ENCODE measurements at places on chromosomes 7 and 10.

- no peak for DNase-seq
Observed at GRCh38 chr10:123018531-123018930, 9.7 kb downstream of the ACADSB start.

DNA sequence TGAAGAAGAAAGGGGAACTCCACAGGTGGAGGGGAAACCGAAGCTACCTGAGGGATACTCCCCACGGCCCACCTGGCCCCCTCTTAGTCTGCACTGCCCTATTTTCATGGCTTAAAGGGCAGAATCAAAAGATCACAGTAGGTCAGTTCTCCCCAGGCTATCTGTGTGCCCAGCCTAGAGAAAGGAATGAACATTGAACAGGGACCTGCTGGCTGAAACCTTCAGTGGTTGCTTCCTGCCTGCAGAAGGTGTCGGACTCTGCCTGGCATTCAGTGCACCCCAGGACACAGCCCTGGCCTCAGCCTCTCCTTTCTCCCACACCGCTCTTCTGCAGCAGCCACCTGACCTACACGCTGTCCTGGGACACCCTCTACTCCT, 74.5 kb downstream of the PRKAG2 start:
- DNase-seq, result no peak

DNA sequence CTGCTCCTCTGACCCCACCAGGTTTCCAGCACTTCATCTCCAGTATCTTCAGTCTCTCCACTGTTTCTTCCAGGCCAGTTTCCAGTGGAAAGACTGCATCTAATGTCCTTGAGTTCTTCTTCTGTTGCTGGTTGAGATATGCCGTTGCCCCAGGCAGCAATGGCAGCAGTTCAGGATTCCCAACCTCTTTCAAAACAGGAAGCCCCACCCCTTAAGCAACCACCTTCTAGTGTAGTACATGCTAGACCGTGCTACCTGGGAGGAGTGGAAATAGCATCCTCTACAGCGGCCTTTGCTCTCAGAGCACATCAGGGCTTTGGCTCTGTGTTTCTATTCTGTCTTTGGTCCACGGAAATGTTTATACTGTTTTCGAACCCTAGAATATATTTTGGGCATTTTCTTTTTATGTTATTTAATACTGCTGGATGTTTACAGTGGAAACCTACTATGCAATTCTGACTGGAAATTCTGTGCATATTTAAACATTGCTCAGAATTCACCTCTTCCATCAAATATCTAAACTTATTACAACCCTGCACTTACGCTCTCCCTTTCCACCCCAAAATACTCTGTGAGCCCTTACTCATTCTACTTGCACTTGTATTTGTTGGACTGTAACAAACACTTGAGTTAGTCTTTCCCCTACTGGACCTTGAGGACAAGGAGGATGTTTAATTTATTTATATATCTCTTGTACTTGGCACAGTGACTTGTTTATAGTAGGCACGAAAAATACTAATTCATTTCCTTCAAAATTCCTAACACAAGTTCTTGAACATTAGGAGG, 8.5 kb upstream of the BPGM start:
- DNase-seq, result no peak

GRCh38 chr10:109914966-109915365, 8.3 kb downstream of the XPNPEP1 start:
- peak; percentile 51 for DNase-seq

DNA sequence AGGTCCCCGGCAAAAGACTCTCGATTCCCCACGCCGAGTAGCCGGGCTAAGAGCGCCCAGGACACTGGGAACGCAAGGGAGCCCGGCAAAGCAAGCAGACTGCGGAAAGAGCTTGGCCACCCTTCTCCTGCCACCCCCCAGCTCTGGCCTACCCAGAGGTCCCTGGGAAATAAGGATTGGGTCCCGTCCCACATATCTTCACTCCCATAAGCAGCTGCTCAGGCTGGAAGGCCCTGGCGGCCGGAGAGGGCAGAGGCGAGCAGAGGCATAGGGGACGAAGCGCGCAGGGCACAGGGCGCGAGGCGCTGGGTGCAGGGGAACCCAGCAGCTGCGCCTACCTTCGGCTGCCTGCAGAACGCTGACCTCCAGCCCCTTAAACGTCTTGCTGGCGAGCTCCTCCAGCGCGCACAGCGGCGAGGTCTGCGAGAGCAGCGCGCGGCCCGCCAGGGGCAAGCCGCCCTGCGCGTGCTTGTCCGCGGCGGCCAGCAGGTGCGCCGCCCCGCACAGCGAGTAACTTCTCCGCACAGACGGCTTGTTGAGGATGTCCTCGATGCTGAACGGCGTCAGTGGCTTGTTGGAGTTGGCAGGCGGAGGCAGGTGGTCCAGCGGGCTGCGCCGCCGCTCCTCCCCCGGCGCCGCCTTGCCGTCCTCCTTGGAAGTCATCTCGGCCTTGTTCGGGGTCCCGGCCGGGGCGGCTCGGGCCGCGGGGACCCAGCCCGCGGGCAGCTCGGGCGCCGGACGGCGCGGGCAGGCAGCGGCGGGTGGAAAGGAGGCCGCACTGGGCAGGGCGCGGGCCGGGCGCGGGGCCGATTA, 904 bp downstream of the LBX1 start:
- no peak for DNase-seq

DNA sequence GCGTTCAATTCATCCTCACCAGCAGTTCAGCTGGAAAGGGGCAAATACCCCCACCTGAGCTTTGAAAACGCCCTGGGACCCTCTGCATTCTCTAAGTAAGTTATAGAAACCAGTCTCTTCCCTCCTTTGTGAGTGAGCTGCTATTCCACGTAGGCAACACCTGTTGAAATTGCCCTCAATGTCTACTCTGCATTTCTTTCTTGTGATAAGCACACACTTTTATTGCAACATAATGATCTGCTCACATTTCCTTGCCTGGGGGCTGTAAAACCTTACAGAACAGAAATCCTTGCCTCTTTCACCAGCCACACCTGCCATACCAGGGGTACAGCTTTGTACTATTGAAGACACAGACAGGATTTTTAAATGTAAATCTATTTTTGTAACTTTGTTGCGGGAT, 155.8 kb upstream of the LANCL2 start:
- DNase-seq, result no peak

DNA sequence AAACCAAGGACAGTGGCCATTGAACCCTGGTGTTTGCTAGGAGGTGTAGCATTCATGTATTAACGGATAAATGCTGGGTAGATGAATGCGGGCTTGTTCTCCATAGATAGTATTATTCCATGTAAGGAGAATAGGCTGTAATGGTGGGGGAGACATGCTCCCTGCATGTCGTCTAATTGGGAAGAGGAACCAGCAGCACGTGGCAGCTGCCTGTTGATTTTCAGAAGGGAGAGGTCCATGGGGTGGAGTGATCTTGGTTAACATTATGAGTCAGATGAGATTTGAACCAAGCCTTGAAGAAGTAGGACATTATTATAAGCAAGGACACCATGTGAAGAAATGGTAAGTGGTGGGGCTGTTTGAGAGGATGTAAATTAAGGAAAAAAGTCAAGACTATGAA, 112.5 kb downstream of the WNT2 start:
- DNase-seq, result no peak

GRCh38 chr10:112471878-112472487, 25.0 kb downstream of the VTI1A start:
- no peak for DNase-seq

DNA sequence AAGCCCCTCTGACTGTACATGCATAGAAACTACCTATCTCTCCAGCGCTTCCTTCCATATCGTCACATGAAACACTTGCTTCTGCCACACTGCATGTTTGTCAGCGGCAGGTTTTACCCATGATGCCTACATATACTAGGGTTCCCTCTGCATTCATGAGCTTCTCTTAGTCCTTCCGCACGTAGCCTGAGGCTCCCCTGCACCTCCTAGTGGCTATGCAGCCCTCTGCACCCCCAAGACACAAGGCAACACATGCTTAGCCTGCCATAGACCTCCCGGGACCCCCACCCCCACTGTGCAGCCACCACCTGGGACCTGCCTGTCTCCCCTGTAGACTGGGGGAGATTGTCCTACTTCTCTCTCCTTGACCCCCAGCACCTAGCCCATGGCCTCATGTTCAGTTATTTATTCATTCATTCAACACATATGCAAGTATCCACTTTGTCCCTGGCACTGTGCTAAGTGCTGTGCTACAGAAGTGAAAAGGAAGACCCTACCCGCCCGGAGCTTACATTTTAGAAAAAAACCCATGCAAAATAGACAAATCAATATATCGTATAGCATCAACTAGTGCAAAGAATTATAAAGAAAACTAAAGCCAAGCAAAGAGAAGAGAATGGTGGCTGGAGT, 23.5 kb downstream of the TMEM273 start:
- peak; percentile 47 for DNase-seq

- DNase-seq, result no peak
Observed at GRCh38 chr7:35450456-35451214, 196.7 kb upstream of the TBX20 start.

DNA sequence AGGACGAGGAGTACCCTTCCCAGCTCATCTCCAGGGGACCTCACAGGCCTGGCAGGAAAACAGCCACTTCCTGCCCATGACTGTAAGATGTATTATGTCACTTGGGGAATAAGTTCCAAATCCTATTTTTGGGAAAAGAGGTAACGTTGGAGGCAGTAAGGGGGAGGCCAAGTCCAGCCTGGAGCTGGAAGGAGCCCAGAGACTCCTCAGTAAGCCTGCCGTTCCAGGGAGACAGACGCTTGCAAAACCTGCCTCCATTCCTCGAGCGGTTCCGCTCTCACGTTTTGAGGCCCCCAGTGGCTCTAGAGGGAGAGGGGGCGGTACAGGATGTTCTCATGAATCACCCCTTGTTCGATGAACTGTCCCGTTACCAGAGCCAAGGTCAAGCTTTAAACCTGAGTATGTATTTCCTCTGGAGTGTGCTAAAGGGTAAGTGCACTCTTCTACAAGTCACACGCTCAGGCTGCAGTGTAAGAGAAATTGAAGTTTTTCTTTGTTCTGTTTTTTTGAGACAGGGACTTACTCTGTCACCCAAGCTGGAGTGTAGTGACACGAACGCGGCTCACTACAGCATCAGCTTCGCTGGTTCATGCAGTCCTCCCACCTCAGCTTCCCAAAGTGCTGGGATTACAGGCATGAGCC, 45.5 kb upstream of the CYTH3 start:
- DNase-seq, result no peak

DNA sequence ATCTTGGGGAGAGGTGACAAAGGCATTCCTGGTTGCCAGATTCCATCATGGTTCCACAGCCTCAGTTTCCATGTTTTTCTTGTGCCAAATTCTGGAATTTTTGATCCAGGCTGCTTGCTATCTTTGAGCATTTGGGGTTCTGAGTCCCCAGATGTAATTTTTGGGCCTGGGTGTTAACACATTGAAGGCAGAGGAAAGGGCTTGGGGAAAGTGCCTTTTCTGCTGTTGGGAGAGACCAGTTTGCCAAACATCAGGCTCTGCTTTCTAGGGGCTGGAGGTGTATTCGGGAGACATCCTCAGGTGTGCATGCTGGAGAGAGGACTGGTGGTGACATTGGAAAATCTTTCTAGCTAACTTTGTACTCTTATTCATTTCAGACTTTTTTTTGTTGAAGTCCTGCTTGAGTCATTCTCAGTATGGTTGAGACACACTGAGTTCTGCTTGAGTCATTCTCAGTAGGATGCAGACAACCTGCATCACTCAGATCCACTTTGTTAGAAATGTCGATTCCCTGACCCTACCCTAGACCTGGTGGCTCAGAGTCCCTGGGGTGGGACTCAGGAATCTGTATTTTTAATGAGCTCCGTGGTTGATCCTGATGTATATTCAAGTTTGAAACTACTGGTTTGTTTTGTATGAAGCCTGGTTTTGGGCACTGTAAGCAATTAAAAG, 101.0 kb downstream of the LRMDA start:
- no peak for DNase-seq

GRCh38 chr10:69101451-69102095, 13.7 kb downstream of the SRGN start:
- no peak for DNase-seq

DNA sequence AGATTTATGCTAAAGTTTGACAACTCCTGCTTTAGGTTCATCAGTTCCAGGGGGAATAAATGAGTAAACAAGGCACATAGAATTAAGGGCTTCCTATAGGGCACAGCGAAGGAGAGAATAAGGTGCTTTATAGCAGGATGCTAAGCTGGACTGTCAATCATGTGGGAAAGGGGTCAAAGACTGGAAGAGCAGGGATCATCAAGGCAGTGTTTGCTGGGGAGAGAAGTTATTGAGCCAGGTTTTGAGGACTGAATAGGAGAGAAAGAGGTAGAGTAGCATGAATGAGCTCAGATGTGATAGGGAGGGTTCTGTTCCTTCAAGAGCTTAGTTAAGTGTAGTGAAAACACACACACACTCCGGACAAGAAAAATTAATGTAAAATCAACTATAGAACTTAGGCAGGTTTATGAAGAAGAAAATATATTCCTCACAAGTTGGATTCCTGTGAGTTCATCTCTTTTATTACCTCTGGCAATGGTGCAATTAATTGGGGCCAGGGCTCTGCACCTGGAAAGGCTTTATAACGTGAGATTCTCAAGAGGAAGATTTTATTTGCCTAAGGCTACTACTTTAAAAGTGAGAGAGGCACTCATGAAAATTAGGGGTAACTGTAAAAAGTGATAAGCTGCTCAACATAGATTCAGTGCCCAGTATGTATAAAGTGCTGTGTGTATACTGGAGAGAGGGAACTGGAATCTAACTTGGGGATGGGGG, 222.4 kb downstream of the AUTS2 start:
- DNase-seq, result no peak

DNA sequence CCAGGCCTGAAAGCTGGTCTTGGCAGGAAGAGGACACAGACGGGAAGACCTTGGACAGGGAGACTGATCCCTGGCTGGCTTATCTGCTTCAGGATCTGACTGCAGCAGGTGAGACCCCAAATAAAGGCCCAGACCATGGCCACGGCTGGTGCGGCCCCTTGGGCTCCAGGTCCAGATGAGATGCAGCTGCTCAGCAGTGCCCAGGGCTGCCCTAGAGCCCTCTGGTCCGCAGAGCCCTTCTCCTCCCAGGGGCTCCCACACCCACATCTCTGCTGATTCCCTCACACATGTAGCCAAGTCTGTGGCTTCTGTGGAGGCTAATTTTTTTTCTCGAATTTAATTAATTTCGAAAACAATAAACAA, 46.3 kb downstream of the VIPR2 start:
- no peak for DNase-seq

GRCh38 chr10:90929179-90929578, 8.3 kb upstream of the ANKRD1 start:
- DNase-seq, result no peak

- DNase-seq, result peak; percentile 95
Observed at GRCh38 chr10:31318854-31319601, at the start of gene ZEB1. Gene ZEB1, plus strand, starts transcription at chr10:31319216. Its CDS starts 19 bp downstream, at chr10:31319235.

DNA sequence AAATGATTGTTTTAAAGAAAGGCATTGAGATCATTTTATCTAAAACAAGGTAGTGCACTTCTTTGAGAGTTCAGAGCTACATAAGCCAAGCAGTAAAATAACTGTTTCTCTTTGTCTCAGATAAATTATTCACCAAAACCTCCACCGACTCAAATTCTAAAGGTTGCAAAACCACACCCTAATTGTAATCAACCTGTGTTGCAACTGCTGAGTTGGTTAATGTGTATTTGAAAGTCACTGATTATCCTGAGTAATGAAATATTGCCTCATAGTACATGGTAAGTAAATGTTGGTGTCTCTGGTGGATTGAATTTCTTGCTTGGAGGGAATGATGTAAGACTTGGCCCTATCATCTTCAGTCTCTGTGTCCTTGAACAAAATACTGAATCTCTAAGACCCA, 35.9 kb upstream of the CYP2C9 start:
- DNase-seq, result no peak
